Activated T-helper 2 cell treated with anti-CD3 and anti-CD28 coated beads, Interferon-gamma antibody, Interleukin-2, Interleukin-4, amounts not matched to agents 10 μg/mL and 5 μg/mL and 100 μg/mL, durations not matched to agents 14 hours and 24 hours and 36 hours (primary cell): ENCODE measurements at places on chromosomes 2 and 18.

- DNase-seq, result no peak
These were observed 700.6 kb upstream of the ZEB2 start for GRCh38 chr2:145220496-145220895.

- no peak for DNase-seq
These were observed 46.3 kb downstream of the TANK start for GRCh38 chr2:161206471-161207032.

DNA sequence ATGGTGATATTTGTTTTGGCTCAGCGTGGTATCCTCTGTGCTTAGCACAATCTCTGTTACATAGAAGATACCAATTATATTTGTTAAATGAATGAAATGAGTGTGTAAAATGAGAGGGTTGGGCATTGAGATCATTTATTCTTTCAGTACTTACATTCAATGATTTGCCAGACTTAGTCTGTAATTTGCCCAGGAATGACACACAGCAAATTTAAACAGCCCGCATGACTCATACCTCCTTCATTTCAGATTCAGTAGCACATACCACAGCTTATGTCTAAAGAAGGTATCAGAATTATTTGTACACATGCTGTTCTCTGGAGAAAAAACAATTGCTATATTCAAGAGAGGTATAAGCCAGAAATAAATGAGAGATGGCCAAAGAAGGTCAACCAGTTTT, 37.0 kb downstream of the KLHL14 start:
- DNase-seq, result no peak

- no peak for DNase-seq
These were observed 41.5 kb downstream of the RNF144A start for GRCh38 chr2:6958616-6959235.

DNA sequence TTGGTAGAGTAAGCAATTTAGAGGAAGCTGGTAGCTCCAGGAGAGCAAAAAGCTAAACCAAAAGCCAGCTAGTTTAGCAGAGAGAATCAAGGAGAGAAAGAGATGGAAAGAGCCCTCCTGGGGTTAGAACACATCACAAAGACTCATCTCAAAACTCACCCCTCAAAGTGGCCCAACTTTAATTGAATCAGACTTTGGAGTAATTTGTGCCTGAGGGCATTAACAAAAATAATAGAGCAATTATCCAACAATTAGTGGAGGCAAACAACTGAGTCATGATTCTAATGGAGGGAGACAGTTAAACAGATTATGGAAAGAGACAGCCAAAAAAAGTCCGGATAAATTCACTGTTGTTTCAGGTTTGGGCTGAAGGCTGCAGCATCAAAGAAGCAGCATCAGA, 417.4 kb downstream of the KCNJ3 start:
- no peak for DNase-seq

DNA sequence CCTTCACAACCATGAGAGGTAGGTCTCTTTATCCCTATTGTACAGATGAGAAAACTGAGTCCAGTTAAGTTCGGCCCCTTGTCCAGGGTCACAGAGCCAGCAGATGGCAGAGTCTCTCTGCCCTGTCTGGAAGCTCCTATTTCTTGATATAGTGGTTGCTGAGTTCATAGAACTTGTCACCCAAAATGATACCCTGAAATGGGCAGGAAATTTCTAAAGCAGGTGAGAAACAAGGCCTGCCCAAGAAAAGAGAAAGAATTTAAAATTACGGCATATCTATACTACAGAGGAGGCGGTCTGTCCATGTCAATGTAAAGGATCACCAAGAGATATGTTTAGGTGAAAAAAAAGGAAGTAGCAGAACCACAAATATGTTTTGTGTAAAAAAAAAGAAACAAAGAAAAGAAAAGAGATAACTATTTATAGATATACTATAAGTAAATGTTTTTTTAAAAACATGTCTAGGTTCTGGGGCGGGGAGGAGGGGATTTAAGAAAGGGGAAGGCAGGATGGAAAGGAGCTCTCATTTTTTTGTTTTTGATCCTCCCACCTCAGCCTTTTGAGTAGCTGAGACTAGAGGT, 39.8 kb downstream of the MYO7B start:
- DNase-seq, result no peak

GRCh38 chr2:50749216-50749615, 282.7 kb downstream of the NRXN1 start:
- no peak for DNase-seq

DNA sequence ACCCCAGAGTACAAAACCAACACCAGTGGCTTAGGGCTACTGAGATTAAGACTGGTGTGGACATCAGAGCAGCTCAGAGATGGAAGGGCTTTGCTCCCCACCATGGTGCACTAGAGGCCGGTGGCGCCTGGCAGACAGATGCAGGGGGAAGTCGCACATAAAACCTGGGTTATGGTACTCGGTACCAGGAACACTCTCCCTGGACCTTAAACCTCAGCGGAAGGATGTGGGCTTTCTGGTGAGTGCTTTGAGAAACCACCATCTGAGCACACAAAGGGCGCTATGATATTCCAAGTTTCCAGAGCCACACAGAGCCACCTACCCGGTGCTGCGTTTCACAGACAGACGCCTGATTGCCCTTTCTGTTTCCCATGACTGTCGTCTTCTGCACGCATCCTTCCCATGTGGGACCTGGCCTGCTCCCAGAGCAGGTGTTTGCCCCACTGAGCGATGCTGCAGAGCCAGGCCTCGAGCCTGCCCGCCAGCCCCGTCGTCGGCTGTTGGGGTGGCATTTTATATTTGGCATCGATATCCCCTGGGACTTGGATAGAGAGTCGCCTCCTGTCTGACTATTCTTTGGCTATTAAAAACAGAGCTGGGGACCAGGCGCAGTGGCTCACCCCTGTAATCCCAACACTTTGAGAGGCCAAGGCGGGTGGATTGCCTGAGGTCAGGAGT, 89.5 kb upstream of the ODC1 start:
- DNase-seq, result no peak

DNA sequence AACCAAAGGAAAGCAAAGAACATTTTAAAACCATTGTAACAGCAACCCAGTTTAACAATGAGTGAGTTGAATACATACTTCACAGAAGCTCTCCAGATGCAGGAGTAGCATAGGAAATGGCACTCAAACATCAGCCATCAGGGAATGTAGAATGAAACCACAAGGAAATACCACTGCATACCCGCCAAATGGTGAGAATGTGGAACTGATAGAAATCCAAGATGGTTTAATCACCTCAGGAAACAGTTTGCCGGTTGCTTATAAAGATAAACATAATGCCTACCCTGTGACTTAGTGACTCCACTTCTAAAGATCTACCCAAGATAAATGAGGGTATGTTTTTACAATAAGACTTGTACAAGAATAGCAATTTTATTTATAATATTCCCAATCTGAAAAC, 132.0 kb downstream of the GALNT1 start:
- no peak for DNase-seq
